ENCODE measurements at places on chromosomes 4 and X. TPM values are rescaled to one million over a fixed set of nuclear protein-coding genes. Genes with fewer than 3 reads are reported as not detected.

DNA sequence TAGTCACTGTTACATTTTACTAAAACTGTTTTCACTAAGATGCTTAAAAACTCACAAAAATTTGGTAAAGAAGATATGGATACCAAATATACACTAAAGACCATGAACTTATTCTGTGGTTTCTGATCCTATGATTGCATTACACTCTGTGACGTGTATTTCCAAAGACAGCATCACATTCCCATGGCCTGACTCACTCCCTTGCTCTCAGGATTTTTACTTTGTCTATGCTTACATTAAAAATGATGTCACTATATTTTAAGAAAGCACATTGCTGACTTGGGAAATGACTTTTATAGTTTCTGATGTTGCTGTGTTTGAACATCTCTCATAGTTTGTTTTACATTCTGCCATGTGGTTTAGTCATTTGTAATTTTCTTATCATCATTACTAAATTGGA is 327.9 kb upstream of the MAGEB18 start:
- no peak for DNase-seq

Gene SOD3
- not detected for total RNA-seq

DNA sequence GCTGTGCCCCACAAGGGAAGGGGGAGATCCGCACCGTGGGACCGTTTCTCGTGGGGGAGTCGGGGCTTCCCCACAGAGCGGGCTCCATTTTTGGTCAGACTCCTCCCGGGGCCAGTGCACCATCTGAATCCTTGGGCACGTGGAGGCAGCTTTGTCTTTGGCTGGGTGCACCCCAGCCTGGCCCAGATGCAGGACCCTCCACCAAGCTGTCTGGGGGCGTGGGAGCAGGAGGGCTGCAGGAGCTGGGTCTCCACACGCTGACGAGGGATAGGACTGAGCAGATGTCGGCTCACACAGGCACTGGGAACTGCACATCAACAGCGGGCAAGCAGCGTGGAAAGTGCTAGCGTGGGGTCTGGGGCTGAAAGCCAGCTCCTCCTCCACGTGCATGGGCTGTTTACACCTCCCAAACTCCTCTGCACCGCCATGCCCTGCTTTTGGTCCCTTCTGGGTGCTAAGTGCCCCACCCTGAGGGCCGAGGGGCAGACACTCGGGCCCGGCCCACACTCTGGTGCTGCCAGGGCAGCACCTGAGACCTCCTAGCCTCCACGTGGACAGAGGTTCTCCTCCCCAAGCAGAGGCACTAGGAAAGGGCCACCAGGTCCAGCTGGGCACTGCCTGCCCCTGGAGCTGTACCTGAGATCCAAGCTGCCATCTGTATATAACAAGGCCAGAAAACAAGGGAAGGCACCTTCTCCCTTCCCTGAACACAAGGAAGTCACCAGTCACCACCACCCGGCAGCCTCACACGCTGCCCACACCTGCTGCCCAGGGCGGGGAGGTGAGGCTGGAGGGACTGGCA is 13.8 kb downstream of the DGKQ start:
- no peak for DNase-seq

GRCh38 chrX:51047950-51048349 is 137.4 kb downstream of the BMP15 start:
- no peak for DNase-seq

DNA sequence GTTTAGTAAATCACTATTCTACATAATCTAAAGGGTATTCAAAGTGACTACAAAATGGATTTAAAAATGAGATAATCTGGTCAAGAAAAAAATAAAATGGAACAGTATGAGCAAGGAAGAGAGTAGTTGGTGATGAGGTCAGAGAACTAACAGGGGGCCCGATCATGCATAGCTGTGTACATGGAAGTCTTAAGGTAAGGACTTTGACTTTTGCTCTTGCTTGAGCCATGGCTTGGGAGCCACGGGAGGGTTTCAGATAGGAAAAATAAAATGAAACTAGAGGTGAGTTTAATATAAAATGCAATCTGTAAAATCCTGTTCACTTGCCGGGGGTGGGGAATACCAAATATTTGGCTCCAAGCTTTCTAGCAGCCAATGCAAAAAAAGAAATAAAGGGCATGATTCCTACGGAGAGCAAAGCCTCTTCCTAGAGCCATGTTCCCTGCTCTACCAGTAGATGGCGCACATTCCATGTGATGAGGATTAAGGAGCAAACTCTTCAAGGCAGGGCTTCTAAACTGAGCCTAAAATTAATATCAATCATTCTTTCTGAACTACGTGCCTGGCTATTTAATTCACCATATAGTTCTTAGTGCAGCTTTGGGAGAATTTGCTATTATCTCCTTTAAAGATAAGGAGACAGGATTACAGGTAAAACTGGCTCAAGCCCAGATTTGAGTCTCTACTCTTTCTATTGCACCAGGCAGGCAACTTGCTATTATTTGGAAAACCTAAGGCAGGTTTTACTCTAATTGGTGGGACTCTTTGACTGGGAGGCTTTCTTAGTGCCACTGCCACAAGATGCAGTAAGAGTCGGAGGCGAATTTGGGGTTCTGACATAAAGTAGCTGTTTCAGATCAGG is 6.8 kb upstream of the CLCN5 start:
- no peak for DNase-seq

DNA sequence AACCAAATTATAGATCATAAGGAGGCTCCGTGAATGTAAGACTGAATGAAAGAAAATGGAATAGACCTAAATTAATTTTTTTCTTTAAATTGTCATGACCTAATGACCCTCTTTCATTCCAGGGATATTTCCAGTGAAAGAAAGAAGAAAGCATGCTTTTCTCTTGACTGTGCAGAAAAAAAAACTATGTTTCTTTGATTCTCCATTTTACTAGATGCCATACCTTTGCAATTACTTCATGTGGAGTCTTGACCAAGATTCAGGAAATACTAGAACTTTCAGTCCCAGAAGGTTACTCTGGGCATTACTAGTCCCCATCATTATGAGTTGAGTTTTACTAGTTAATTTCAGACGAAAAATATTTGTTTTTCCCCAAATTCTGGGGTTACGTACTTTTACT is 6.4 kb upstream of the COMMD8 start:
- no peak for DNase-seq

Gene DMRTC1
- total RNA-seq = 0.71 TPM

DNA sequence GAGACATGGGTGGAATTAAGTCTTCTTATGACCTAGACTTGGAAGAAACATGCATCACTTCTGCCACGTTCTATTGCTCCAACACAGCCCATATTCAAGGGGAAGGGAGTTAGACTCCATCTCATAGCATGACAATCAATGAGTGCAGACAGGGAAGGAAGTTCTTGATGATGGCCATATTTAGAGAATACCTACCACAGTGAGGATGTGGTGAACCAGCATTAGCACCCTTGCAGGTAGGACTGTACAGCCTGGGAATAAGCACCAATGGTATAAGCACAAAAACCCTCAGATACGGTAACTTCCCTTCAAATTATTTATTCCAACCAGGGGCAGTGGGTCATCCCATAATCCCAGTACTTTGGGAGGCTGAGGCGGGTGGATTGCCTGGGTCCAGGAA is 29.8 kb downstream of the PAGE2 start:
- DNase-seq = no peak

DNA sequence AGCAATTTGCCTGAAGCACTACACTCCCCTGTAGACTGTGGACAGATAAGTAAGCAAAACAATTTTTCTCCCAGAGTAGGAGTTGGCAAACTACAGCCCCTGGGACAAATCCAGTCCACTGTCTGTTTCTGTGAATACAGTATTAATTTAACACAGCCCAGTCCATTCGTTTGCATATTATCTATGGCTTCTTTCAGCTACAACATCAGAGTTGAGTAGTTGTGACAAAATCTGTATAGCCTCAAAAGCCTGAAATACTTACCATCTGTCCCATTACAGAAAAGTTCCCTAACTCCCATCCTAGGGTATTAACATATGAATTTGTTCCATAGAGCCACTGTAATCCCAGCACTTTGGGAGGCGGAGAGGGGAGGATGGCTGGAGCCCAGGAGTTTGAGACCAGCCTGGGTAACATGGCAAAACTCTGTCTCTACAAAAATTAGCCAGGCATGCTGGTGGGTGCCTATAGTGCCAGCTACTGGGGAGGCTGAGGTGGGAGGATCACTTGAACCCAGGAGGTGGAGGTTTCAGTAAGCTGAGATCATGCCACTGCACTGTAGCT is 53.0 kb downstream of the AMELX start:
- no peak for DNase-seq

- no peak for DNase-seq
Observed at GRCh38 chr4:111556141-111556781, 589.0 kb upstream of the FAM241A start.

Gene MAGED4
- total RNA-seq = 5.1 TPM

- DNase-seq = no peak
Observed at GRCh38 chrX:110000847-110001713, 1.8 kb upstream of the TMEM164 start.

DNA sequence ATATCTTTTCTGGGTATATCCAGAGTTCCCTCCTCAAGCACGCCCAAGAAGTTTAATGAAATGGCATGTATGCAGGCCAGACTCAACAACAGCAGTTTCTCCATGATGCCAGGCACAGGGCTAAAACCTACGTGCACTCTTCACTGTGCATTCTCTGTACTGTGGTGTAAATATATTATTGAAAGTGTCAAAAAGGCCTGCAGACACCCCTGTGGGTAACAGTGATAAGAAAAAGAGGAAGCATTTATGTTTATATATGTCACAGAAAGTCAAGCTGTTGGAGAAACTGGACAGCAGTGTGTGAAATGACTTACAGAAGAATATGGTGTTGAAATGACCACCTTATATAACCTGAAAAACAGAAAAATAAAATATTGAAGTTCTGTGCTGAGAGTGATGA is 29.6 kb upstream of the DCAF8L1 start:
- no peak for DNase-seq

DNA sequence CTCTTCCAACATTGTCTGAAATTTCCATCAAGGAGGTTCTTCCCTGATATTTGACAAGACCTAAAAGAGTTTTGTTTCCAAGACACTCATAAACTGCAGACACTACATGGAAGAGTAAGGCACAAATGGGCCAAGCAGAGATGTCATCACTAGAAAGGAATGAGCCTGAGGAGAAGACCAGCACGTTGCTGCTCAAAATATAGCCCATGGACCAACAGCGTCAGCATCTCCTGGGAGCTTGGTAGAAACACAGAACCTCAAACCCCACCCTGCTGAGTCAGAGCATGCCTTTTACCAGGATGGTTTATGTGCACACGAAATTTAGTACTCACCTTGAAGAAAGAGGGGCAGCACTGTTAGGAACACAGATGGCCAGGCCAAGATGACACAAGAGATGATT is 128.7 kb upstream of the MID1 start:
- no peak for DNase-seq

DNA sequence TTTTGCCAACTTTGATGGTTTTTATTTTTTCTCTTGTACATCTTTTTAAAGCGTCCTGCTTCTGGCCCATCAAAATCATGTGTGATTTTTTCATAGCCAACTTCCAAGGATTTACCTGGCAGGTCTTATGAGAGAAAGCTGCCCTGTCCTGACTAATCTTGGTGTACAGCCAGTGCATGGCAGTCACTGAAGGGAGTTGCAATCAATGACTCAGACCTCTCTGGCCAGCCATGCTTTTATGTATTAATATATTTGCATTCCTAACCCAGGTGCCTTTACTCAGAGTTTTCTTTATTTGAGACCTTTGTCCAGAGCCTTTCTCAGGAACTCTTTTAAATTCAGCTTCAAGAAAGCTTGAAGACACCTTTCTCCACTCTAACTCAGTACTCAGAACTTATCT is 691.5 kb upstream of the HTR2C start:
- DNase-seq = no peak

GRCh38 chrX:38332505-38332904 is 5.2 kb upstream of the RPGR start:
- DNase-seq = no peak

Gene BEX5
- total RNA-seq = 0.61 TPM

- no peak for DNase-seq
Observed at GRCh38 chrX:41518127-41518840, 71.1 kb downstream of the NYX start.

GRCh38 chr4:145130130-145130529 is 32.0 kb downstream of the ABCE1 start:
- DNase-seq = no peak

DNA sequence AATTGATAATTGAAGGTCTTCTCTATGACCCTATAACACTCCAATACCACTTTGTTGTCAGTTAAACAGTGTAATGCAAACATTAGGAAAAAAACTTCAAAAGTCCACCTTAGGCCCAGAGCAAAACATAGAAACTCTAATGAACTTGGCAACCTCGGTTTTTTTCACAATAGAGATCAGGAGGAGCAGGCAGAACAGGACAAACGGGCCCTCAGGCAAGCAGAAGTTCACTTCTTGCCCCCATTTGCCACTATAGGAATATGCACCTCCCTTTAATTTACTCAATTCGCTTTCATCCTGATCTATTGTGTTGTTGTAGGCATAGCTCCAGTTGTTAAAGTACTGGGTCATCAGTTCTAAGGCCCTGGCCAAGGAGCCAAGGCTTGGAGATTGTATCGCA is 18.2 kb downstream of the ACOX3 start:
- DNase-seq = no peak

DNA sequence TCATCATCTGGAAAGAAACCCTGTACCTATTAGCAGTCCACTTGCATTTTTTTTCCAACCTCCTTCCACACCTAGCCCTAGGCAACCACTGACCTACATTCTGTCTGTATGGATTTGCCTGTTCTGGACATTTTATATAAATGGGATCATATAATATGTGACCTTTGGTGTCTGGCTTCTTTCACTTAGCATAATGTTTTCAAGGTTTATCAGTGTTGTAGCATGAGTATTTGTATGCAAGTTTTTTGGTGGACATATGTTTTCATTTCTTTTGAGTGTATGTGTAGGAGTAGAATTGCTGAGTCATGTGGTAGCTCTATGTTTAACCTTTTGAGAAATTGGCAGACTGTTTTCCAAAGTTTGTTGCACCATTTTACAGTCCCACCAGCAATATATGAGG is 198.6 kb downstream of the CEP135 start:
- no peak for DNase-seq

Gene USP17L10
- total RNA-seq = not detected

GRCh38 chr4:142406917-142407501 is 439.1 kb downstream of the INPP4B start:
- no peak for DNase-seq

Gene VCX3A
- not detected for total RNA-seq

DNA sequence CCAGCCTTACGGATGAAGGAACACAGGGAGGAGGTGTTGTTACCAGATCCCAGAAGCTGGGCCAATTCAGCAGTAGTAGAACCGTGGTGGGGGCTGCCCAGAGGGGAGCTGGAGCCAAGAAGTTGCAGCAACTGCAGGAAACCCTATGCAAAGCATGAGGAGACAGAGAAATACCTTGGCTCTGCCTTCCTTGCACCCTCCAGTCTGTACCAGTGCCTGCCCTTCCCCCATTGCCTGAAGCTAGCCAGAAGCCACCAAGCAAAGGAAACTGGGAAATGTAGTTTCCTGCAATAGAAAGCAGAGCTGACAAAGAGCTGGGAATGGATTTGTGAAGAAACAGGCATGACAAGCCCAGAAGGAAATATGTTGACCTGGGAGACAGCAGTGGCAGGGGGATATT is 108.7 kb upstream of the FUNDC1 start:
- no peak for DNase-seq

GRCh38 chrX:153672531-153673427 is 834 bp downstream of the PNCK start:
- no peak for DNase-seq

Gene CENPU
- 7.0 TPM for total RNA-seq

Gene CT45A5
- not detected for total RNA-seq

GRCh38 chrX:50081282-50081889 is 119.4 kb downstream of the AKAP4 start:
- DNase-seq = no peak

Gene SPANXN3
- total RNA-seq = not detected

- DNase-seq = no peak
Observed at GRCh38 chr4:122968227-122968812, 45.9 kb upstream of the NUDT6 start.

Measured in activated B cell treated with CpG ODN at 0.5 μM for 24 hours (primary cell).